ENCODE measurements at places on chromosomes 6 and 20.

DNA sequence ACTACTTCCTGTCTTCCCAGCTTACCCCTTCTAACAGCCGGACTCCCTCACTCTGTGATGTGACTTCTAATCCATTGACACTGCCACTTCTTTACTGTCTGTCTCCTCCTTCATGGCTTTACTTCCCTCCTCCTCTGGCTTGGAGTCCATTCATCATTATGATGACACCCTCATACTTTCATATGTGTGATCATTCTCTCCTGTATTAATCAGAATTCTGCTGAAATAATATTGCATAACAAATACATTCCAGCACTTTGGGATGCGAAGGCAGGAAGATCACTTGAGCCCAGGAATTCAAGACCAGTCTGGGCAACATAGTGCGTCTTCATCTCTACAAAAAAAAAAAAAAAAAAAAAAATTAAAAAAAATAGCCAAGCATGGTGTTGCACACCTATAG is 147.9 kb upstream of the BTBD3 start:
- no peak for DNase-seq

- DNase-seq, result no peak
Observed at GRCh38 chr20:4830696-4831095, 109.0 kb downstream of the PRND start.

DNA sequence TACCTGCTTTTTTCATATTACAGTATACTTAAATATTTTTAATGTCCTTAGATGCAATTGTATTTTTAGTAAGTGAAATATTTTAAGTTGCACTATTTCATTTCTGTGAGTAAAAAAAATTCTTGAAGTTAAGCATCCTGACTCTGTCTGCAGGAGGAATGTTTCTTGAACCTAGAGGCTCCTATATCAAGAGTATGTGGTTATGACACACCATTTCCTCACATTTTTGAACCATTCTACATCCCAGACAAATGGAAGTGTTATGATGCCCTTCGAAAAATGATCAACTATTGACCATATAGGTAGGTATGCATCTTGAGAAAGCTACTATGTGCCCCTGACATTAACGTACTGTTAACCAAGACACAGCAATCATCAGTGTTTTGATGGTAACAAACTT is 237.0 kb downstream of the BCKDHB start:
- DNase-seq, result no peak

GRCh38 chr6:151475653-151476523 is 17.9 kb upstream of the CCDC170 start:
- DNase-seq, result peak; percentile 24

DNA sequence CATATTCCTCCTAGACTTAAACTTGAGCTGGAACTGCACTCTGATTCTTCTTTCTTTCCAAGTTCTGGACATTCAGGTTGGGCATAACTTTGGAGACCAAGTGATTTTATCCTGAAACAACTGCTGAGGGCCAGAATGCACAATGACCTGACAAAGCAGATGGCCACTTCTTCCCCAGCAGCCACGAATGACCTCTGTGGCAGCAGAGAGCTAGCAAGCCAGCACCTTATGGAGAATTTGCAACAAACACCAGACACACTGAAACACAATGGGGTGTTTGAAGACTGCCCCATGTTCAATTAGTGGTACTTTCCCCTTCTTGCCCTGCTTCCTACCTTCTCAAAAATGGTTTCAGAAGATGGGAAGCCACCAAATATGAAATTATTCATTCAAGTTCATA is 4.2 kb upstream of the TENT5A start:
- no peak for DNase-seq

DNA sequence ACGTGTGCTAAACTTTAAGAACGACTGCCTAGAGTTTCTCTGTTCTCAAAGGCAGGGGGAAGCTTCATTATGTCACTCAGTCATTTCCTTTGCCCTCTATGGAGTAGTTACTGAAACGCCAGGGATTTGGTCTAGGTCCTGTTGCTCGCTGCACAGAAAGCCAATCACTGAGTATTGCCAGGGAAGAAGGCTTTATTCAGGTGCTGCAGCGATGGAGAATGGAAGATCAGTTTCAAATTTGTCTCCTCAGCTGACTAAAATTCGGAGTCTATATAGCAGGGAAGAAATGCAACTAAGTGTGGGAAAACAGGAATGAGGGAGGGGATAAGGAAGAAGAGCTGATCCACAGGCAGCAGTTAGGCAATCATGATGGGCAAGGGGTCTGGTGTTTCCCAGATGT is 75.8 kb downstream of the QRSL1 start:
- no peak for DNase-seq

GRCh38 chr6:122787721-122788120 is 1.3 kb upstream of the SMPDL3A start:
- DNase-seq, result no peak

GRCh38 chr6:81486234-81486633 is 266.2 kb downstream of the TENT5A start:
- no peak for DNase-seq

- DNase-seq, result peak; percentile 24
Observed at GRCh38 chr6:161079566-161080262, 88.1 kb downstream of the MAP3K4 start.

DNA sequence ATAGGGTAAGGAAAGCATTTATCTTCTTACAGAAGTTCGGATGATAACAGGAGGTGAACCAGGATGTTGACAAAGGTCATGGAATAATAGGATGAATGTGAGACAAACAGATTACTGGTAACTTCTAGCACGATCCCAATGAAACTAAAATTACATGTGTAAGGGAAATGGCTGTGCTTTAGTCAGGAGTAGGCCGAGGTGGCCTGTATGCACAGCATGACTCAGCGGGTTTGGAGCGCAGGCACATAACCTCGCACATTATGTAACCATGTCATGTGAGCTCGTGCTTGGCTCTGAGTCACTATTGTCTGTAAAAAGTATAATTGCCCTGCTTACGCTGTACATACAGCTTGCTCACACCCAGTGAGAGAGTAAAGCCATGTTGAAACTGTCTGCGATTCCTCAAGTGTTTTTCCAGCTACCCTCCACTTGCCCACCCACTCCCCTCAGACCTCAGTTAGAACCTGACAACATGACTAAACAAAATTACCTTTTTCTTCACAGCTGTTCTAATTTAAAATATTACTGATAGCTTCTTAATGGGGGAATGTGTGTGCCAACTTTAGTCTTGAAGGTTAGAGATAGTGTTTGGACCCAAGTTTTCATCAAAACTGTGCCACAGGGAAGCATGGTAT is 8.2 kb downstream of the CYB5R4 start:
- no peak for DNase-seq

GRCh38 chr6:132567566-132567965 is 2.6 kb upstream of the TAAR6 start:
- no peak for DNase-seq

- DNase-seq, result no peak
Observed at GRCh38 chr20:9442858-9443257, 71.5 kb upstream of the LAMP5 start.

- DNase-seq, result no peak
Observed at GRCh38 chr6:37862992-37863391, 43.5 kb downstream of the ZFAND3 start.

GRCh38 chr6:154590756-154591155 is 80.3 kb upstream of the CNKSR3 start:
- no peak for DNase-seq

DNA sequence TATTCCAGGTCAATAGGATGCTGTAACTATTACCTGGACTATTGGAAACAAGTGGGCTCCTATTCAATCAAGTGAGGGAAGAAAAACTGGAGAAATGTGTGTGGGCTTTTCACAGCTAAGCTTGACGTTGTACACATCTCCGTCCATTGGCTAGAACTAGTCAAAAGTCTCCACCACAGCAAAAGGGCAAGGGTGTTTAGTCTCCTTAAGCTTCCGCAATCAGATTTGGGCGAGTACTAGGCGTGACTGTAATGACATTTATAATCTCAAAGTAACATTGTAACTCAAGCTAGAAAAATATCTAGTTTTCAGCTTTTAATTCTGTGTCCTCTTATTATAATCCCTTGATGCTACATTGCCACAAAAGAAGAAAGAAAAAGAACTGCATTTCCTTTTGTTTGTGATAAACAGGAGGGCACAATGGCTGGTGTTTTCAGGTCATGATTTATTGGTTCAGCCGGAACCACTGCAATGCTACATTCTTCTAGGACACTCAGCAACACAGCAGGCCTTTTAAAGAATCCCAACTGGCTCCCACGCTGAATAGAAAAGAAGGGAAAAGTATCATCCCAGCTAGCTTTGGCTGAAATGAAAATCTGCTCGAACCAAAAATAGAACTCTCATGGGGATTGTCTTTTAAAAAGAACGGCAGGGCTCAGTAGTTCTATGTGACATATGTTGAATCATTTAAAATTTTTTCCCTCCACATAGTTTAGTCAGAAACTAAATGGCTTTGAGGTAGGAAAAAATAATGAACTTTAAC is 387.7 kb downstream of the BTBD3 start:
- DNase-seq, result no peak

- no peak for DNase-seq
Observed at GRCh38 chr20:24148372-24148771, 159.8 kb upstream of the GGTLC1 start.

- no peak for DNase-seq
Observed at GRCh38 chr6:124854338-124854922, 107.8 kb upstream of the RNF217 start.

DNA sequence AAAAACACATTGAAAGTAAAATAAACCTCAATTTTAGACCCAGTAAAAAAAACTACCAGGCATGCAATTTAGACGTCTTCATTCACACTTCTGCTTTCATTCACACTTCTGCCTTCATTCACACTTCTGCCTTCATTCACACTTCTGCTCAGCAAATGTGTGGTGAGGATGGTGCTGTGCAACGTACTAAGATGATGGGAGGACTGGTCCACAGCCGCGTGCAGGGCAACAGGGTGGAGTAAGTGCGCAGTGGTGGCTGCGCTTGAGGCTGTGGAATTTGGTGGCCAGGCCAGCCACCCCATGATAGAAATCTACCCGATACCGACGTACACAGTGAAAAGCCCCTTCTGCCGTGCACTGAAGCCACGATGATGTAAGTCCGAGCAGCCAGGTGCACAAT is 114.3 kb upstream of the CD93 start:
- DNase-seq, result no peak

GRCh38 chr20:49928411-49929141 is 7.6 kb upstream of the RNF114 start:
- DNase-seq, result peak; percentile 78

GRCh38 chr6:21942897-21943296 is 349.3 kb downstream of the SOX4 start:
- DNase-seq, result no peak

GRCh38 chr6:137830511-137830911 is 36.5 kb upstream of the TNFAIP3 start:
- no peak for DNase-seq

- no peak for DNase-seq
Observed at GRCh38 chr6:39018103-39018502, 30.5 kb upstream of the GLP1R start.

GRCh38 chr6:160853946-160854345 is 137.6 kb upstream of the MAP3K4 start:
- DNase-seq, result no peak

DNA sequence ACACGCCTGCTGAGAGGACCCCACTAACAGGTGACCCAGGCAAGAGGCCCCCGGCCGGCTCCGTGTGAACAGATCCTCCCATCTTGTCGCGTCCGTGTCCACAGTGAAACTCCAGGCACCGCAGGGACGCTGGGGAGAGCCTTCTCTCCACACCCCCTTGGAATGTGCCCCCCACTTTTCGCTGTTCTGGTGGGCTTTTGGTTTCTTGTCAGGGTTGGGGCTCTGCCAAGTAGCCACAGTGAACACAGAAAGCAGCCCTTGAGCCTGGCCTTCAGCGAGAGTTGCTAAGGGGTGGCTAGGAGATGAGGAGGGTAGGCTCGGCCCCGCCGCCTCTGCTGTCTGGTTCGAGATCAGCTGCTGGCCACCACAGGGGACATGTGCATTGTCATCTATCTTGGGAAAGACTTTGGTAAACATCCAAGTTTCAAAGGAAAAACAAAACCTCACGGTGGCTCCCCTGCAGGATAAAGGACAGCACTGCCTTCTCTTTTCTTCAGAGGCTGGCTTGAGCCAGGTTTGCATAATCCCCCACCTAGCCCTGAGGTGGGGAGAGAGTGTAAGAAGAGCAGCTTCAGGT is 22.7 kb downstream of the SYNDIG1 start:
- no peak for DNase-seq

GRCh38 chr6:156688620-156688971 is 88.6 kb upstream of the ARID1B start:
- DNase-seq, result no peak
